Stimulated activated CD4-positive, alpha-beta T cell treated with anti-CD3 and anti-CD28 coated beads, Interleukin-1b, Interleukin-23, amount 100 ng/mL, for 48 hours (primary cell): ENCODE measurements at places on chromosomes 16 and 17.

GRCh38 chr17:44606658-44607057 is 49.4 kb downstream of the FZD2 start:
- DNase-seq = no peak

- DNase-seq = no peak
Observed at GRCh38 chr17:27558842-27559505, 72.0 kb upstream of the LGALS9 start.

- no peak for DNase-seq
Observed at GRCh38 chr17:18161207-18162145, 22.2 kb upstream of the ALKBH5 start.

GRCh38 chr16:56345406-56346050 is 79.8 kb downstream of the AMFR start:
- no peak for DNase-seq

DNA sequence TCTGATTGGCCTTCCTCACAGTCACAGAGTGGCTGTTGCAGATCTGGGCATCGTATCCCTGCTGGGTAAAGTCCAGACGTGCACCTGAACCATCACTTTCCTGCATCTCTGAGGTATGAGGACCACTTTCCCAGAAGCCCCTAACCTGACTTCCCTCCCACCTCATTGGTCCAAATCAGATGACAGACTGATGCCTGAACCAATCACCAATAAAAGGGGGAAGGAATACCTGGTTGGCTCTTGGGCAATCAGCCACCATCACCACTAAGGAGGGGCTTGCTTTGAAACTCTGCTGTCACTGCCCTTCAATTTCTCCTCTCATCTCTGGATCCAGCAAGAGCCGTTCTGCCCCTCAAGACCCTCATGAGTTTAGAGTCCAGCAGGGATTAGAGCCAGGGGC is 13.6 kb upstream of the WFDC1 start:
- DNase-seq = no peak

DNA sequence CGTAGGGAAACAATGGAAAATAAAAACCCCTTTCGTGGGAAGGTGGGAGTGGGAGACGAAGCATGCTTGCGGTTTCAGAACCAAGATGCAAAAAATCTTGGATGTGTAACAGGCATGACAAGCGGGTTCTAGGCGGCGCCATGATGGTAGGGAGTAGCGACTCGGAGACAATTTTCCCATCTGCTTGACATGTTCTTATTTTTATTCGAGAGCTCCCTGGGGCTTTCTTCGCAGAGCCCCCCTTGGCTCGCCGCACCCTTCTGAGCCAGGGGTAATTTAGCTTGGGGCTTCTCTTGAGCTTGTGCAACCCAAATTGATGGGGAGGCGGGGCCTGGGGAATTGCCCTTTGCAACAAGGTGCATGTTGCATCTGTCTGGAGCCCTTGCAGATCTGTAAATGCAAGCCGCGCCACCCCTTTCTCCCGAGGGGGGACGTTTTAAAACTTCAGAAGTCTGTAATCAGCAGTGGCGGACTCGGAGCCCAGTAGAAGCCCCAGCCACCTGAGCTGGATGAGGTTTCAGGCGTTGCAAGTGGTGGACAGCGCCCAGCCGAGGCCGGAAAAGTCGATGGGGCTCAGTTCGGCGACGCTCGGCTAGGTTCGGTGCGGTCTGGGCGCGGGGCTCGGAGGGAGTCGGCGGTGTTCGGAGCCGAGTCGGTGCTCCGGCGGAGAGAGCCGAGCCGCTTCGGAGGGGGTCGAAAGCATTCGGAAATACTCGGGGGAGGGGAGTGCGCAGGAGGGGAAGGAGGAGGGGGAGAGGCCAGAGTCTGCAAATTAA is 2.9 kb downstream of the GNAO1 start:
- peak; percentile 78 for DNase-seq

DNA sequence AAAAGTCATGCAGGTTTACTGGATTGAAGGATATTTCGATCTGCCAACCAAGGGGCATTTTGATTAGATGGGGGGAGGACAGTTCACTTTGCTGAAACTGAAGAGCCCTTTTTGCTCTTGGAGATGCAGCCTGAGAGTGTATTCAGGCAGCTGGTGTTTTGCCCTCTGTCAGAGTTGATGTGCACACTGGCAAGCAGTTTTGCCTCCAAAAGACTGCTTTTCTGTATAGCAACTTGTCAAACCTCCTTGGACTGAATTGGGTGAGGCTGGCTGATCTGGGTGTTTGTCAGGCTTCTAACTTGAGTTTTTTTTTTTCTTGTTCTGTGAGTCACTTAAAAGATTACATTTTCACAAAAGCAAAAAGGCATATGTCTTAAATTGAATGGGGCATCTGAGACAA is 22.6 kb upstream of the ANKFN1 start:
- no peak for DNase-seq

DNA sequence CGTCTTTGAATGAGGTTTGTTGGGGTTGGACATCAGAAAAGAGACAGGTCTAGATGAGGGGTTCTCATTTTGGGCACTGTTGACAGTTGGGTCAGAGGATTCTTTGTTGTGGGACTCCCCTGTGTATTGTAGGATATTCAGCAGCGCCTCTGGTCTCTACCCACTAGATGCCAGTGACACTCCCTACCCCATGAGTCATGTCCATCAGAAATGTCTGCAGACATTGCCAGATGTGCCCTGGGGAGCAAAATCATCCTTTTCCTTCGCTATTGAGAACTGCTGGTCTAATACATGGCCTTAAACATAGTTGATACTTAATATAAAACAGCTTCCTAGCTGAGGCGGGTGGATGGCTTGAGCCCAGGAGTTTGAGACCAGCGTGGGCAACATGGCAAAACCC is 3.1 kb downstream of the ABAT start:
- DNase-seq = no peak

DNA sequence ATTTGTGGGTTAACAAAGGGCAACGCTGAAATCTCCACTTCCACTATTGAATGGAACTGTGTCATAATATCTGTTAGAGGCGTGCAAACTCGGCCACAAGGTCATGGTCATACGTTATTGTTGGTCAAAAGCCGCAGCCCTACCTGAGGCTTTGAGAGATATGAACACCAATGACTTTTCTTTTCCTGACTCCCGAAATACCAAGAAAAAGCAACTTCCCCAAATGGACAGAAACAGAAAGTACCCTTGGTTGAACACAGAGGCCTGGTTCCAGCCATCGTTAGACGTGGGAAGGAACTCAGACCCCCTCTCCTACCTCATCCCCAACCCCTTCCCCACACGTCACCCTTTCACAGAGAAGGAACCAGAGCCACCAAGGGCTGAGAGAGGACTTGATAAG is 1.4 kb upstream of the PIK3R5 start:
- no peak for DNase-seq

GRCh38 chr16:25823891-25824290 is 132.1 kb downstream of the HS3ST4 start:
- no peak for DNase-seq

GRCh38 chr17:57868007-57868909 is 18.4 kb upstream of the MRPS23 start:
- DNase-seq = no peak

GRCh38 chr17:27481327-27481726 is 25.1 kb downstream of the KSR1 start:
- peak; percentile 49 for DNase-seq

- DNase-seq = no peak
Observed at GRCh38 chr17:54985476-54985875, 16.9 kb downstream of the STXBP4 start.

- no peak for DNase-seq
Observed at GRCh38 chr16:10370096-10370726, 15.7 kb upstream of the ATF7IP2 start.

GRCh38 chr17:78272914-78273258 is 41.5 kb downstream of the TMEM235 start:
- DNase-seq = no peak

GRCh38 chr17:56000411-56000810 is 152.9 kb upstream of the ANKFN1 start:
- DNase-seq = no peak

DNA sequence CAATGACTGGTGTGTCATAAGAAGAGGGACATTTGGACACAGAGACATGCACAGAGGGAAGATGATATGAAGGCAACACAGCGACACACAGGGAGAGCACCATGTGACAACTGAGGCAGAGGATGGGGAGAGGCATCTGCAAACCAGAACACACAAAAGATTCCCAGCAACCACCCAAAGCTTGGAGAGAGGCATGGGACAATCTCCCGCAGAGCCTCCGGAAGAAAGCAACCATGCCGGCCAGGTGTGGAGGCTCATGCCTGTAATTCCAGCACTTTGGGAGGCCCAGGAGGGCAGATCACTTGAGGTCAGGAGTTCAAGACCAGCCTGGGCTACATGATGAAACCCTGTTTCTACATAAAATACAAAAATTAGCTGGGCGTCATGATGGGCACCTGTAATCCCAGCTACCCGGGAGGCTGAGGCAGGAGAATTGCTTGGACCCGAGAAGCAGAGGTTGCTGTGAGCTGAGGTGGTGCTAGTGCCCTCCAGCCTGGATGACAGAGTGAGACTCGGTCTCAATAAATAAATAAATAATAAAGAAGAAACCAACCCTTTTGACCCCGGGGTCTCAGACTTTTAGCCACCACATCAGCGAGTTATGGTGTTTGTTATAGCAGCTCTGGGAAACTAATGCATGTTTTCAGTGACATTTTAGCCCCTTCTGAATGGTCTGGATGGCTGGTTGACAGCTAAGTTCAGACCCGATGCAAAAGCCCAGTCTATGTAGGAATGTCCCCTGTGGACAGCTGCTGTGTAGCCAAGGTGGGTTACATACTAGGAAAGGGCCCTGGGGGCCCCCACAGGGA is 13.8 kb upstream of the PLCG2 start:
- DNase-seq = no peak

- DNase-seq = no peak
Observed at GRCh38 chr17:33227911-33228310, 65.2 kb downstream of the ASIC2 start.

GRCh38 chr16:86772671-86773353 is 194.5 kb downstream of the FOXL1 start:
- DNase-seq = no peak

GRCh38 chr17:80364091-80364691 is 50.8 kb upstream of the ENDOV start:
- DNase-seq = no peak

- DNase-seq = no peak
Observed at GRCh38 chr17:44794851-44795413, 35.2 kb downstream of the GJC1 start.

DNA sequence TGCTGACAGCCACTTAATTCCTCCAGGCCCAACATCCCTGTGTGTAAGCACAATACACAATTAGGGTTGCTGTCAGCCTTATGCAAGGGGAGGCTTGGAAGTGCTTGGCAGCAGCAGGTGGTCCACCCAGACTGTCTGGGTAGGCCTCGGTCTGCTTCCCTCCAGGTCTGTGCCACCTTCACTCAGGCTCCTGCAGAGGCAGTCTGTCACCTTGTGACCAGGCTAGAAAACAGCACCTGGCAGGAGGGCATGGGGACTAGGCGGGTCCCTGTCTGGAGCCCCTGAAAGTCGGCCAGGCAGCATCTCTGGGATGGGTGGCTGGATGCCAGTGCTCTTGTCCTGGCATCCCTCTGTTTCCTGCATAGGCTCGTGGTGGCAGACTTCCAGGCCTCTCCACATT is 578.1 kb downstream of the KCNJ18 start:
- no peak for DNase-seq
